ENCODE measurements at places on chromosomes 2 and 18. TPM values are rescaled to one million over a fixed set of nuclear protein-coding genes. Genes with fewer than 3 reads are reported as not detected.

DNA sequence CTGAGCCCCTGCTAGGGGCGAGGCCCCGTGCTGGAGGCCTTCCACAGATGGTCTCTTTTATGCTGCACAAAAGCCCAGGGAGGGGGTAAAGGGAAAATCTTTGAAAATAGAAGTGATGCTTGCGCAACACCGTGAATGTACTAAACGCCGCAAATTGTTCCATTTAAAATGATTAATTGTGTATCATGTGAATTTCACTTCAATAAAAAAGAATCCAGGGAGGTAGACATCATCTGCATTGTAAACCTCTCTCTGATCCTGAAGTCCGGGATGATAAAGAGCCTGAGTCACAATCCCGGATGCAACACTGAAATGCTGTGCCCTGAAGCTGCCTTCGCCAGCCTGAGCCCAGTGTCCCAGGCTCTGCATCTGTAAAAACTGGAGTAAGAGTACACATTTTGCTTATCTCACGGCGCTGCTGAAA, 107.7 kb upstream of the PPP1CB start:
- no peaks in the 10 kb centered on the region for H3K4me1 ChIP-seq
- H3K27ac ChIP-seq, result peak overlapping the region; percentile 22
- H3K4me3 ChIP-seq, result no peak overlapping the region
- H3K27me3 ChIP-seq, result no peaks in the 10 kb centered on the region
- DNase-seq, result no peak

DNA sequence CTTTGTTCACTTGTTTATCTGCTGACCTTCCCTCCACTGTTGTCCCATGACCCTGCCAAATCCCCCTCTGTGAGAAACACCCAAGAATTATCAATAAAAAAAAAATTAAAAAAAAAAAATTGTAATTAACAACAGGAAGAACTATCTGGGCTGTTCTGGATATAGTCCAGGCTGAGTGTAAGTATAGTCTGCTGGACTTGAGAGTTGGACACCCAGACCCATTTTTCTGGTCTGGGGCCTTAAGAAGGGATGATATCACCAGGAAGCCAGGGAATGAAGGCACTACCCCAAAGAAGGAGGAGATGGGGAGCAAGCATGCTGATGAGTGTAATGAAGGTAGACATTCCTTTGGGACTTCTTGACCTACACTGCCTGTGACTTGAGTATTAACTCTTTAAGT, 72.1 kb upstream of the ZFP36L2 start:
- no peak overlapping the region for H3K4me3 ChIP-seq
- H3K4me1 ChIP-seq, result no peaks in the 10 kb centered on the region
- H3K27ac ChIP-seq, result no peak overlapping the region
- H3K36me3 ChIP-seq, result no peaks in the 10 kb centered on the region
- H3K27me3 ChIP-seq, result no peaks in the 10 kb centered on the region
- no peak for DNase-seq

GRCh38 chr2:38722271-38723061, 28.7 kb downstream of the SRSF7 start:
- H3K4me3 ChIP-seq, result no peak overlapping the region
- no peak for DNase-seq
- no peaks in the 10 kb centered on the region for H3K4me1 ChIP-seq

- H3K4me3 ChIP-seq, result no peak overlapping the region
- H3K27me3 ChIP-seq, result no peaks in the 10 kb centered on the region
- H3K4me1 ChIP-seq, result no peaks in the 10 kb centered on the region
- no peak overlapping the region for H3K27ac ChIP-seq
- DNase-seq, result peak; percentile 82
Observed at GRCh38 chr2:1769703-1770422, 25.5 kb upstream of the PXDN start.

GRCh38 chr2:157760949-157761348, 115.2 kb downstream of the ACVR1 start:
- H3K4me3 ChIP-seq, result no peak overlapping the region
- no peak for DNase-seq
- no peak overlapping the region for H3K27ac ChIP-seq
- no peaks in the 10 kb centered on the region for H3K36me3 ChIP-seq

GRCh38 chr2:197052356-197052755, 125.8 kb upstream of the PGAP1 start:
- DNase-seq, result no peak
- H3K27me3 ChIP-seq, result no peaks in the 10 kb centered on the region
- no peak overlapping the region for H3K27ac ChIP-seq
- no peaks in the 10 kb centered on the region for H3K4me1 ChIP-seq
- H3K36me3 ChIP-seq, result no peaks in the 10 kb centered on the region

- H3K27me3 ChIP-seq, result no peaks in the 10 kb centered on the region
- H3K4me1 ChIP-seq, result no peaks in the 10 kb centered on the region
Observed at GRCh38 chr2:178283341-178283918, 89.1 kb downstream of the OSBPL6 start.

GRCh38 chr2:188367164-188367563, 75.5 kb downstream of the GULP1 start:
- no peak overlapping the region for H3K27ac ChIP-seq
- DNase-seq, result no peak
- H3K4me1 ChIP-seq, result no peaks in the 10 kb centered on the region
- no peaks in the 10 kb centered on the region for H3K36me3 ChIP-seq
- no peak overlapping the region for H3K4me3 ChIP-seq
- no peaks in the 10 kb centered on the region for H3K27me3 ChIP-seq

DNA sequence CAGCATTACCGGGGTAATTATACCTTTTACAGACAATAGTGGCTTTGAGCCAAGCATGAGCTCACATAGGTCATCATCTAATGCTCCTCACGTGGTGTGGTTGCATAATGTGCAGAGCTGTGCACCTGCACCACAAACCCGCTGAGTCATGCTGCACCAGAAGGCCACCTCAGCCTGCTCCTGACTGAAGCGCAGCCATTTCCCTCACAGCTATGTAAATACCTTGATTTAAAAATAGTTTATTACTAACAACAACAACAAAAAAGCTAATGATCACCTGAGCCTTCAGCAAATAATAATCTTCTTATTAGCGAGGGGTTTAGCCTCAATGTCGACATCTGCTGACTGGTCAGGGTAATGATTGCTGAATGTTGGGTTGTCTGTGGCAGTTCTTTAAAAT, 238.8 kb downstream of the MBD5 start:
- no peak overlapping the region for H3K4me3 ChIP-seq
- DNase-seq, result no peak
- H3K27ac ChIP-seq, result no peak overlapping the region
- no peaks in the 10 kb centered on the region for H3K36me3 ChIP-seq

GRCh38 chr2:161122772-161123530, 37.3 kb upstream of the TANK start:
- H3K27me3 ChIP-seq, result no peaks in the 10 kb centered on the region
- peak; percentile 63 for DNase-seq
- H3K36me3 ChIP-seq, result no peaks in the 10 kb centered on the region
- no peak overlapping the region for H3K4me3 ChIP-seq
- peaks cover 14% of the 10 kb centered on the region for H3K4me1 ChIP-seq

- no peak overlapping the region for H3K4me3 ChIP-seq
- DNase-seq, result no peak
- no peaks in the 10 kb centered on the region for H3K4me1 ChIP-seq
Observed at GRCh38 chr18:48609820-48610815, 71.3 kb downstream of the CTIF start.

- no peaks in the 10 kb centered on the region for H3K36me3 ChIP-seq
- H3K27ac ChIP-seq, result no peak overlapping the region
- H3K27me3 ChIP-seq, result no peaks in the 10 kb centered on the region
- DNase-seq, result no peak
- H3K4me1 ChIP-seq, result no peaks in the 10 kb centered on the region
Observed at GRCh38 chr2:4882421-4882820, 809.8 kb upstream of the SOX11 start.

DNA sequence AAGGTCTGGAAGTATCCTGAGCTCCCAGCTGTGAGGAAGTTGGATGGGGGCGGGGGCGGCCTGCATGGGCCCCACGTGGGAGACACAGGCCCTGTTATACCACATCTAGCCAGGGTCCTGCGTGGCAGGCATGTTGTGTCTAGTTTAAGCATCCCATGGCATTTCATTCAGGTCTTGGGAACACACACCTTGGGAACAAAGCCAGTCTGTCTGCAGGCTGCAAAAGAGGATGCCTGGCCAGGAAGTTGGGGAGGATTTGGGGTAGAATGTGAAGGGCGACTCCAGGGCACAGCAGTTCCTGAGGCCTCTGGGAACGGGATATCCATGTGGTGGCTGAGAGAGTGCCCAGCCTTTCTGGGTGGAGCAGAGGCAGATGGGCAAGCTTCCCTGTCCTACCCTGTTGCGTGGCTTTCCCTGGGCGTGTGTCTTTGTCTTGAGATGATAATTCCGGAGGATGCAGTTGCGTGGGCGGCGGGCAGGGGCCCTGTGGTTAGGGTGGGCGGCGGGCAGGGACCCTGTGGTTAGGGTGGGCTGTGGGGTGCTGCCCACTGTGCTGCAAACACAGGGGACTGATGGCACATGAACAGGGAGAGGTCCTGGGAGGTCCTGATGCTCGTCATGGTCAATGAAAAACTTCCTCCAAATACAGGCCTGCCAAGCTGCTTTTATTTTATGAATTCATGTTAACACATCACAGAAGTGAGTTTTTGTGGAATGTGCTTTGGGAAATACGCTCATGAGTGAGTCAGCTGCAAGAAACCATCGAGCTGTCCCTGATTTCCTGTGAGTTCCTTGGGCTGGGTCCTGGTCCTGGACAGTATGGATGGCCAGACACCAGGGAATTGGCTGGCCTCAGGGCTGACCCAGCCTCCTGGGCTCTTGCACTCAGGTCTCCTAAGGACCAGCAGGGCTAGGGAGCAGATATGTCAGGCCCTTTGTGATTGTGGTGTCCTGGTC, 90.0 kb upstream of the HS6ST1 start:
- no peak overlapping the region for H3K4me3 ChIP-seq
- no peak overlapping the region for H3K27ac ChIP-seq
- DNase-seq, result no peak
- H3K4me1 ChIP-seq, result no peaks in the 10 kb centered on the region

- no peak overlapping the region for H3K4me3 ChIP-seq
- no peaks in the 10 kb centered on the region for H3K36me3 ChIP-seq
- H3K27ac ChIP-seq, result no peak overlapping the region
- H3K4me1 ChIP-seq, result no peaks in the 10 kb centered on the region
- DNase-seq, result no peak
Observed at GRCh38 chr2:215260097-215260677, 51.7 kb upstream of the ATIC start.

DNA sequence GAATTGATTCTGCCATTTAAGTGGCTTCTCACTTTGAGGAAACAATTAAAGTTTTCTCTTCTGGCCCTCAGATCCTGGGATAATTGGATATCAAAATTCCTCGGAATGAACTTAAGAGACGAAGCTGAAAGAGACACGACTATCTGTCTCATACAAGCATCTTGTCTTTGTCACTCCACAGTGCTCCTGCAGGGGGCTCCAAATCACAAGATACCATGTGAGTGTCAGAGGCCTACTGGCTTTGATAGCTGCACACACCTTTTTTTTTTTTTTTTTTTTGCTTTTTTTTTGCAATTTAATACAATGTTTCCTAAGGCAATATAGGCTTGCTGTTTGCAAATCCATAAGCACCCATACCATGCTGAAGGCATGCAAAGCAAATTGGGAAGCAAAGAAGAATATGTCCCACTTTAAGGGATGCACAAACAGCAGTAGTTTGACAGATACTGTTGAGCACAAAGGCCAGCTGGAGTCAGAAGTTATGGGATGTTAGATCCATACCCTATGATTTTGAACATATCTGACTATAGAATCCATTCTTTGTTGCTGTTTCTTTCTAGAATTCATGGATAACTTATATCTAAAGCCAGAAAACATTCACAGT, 109.0 kb upstream of the CBLN2 start:
- no peaks in the 10 kb centered on the region for H3K36me3 ChIP-seq
- no peaks in the 10 kb centered on the region for H3K27me3 ChIP-seq
- no peak overlapping the region for H3K4me3 ChIP-seq
- peak; percentile 64 for DNase-seq

DNA sequence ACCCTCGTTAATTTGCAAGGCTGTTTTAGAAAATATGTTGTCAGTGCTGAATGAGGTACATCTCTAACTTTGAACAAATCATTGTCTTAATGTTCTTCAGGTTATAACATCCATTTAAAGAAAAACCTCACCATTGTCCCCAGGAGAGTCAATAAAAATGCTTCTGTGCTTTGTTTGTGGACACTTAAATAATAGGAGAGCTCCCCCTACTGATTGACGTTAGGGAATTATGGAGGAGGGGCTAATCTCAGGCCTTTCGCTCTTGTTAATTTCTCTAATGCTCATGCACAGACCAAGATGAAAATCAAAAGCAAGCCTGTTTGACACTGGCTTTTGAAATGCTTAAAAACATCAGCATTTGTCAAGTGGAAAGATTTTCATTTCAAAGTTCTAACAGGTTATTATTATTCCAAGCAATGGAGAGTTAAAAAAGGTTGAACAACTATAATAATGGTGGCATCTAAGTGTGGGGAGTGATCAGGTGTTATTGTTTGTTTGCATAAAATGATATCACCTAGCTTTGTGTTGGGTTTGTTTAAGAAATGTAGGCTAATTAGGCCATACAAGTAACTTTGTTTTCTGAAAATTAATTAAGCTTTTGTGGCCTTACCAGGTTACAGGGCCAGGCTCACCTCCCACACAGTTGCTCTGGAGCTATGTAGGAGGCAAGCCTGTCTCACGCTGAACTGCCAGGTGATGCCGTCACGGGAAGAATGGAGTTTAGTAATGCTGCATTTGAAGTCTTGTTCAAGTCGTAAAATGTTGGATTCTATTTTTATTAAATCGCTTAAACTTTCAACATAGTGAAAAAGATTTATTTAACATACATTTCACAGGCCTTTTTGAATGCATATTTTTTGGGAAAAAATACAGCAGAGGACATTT, 51.7 kb upstream of the SMIM21 start:
- no peak for DNase-seq
- H3K27me3 ChIP-seq, result no peaks in the 10 kb centered on the region
- no peaks in the 10 kb centered on the region for H3K36me3 ChIP-seq

The MLPH gene
- total RNA-seq, result 87.9 TPM

The ANKRD30B gene
- 0.32 TPM for total RNA-seq

The CRACDL gene
- 22.3 TPM for total RNA-seq

The ZNF385B gene
- total RNA-seq, result 0.10 TPM

Data from colonic mucosa (tissue), 4 donors.